ENCODE measurements at places on chromosomes 1 and 21. TPM values are rescaled to one million over a fixed set of nuclear protein-coding genes. Genes with fewer than 3 reads are reported as not detected.

The ADAMTSL4 gene
- 80.5 TPM for polyA plus RNA-seq

The PLA2G4A gene
- 4.6 TPM for polyA plus RNA-seq

The WNT3A gene
- polyA plus RNA-seq: not detected

The SPRR5 gene
- not detected for polyA plus RNA-seq

The CCNL2 gene
- polyA plus RNA-seq: 111 TPM

The ANKRD35 gene
- polyA plus RNA-seq: 2.5 TPM

The HAO2 gene
- polyA plus RNA-seq: 0.16 TPM

The CACHD1 gene
- polyA plus RNA-seq: 11.0 TPM

The PTPN22 gene
- polyA plus RNA-seq: 1.7 TPM

The PEAR1 gene
- 21.7 TPM for polyA plus RNA-seq

The GNG12 gene
- polyA plus RNA-seq: 50.9 TPM

The SMIM11 gene
- 8.9 TPM for polyA plus RNA-seq

The FAM72B gene
- 4.1 TPM for polyA plus RNA-seq

The GPR25 gene
- polyA plus RNA-seq: 0.12 TPM

The A3GALT2 gene
- not detected for polyA plus RNA-seq

The KRTAP12-2 gene
- polyA plus RNA-seq: not detected

The CD244 gene
- polyA plus RNA-seq: 0.39 TPM

The ABCA4 gene
- polyA plus RNA-seq: 0.46 TPM

The SYT14 gene
- polyA plus RNA-seq: 0.99 TPM

The TLR5 gene
- 4.7 TPM for polyA plus RNA-seq

The FAM89A gene
- polyA plus RNA-seq: 12.1 TPM

The ATAD3A gene
- 19.8 TPM for polyA plus RNA-seq

Measured in muscle of back (tissue), 13 donors.